Nasal cavity respiratory epithelium epithelial cell of viscerocranial mucosa (primary cell): ENCODE measurements at places on chromosomes 11 and 22. TPM values are rescaled to one million over a fixed set of nuclear protein-coding genes. Genes with fewer than 3 reads are reported as not detected.

The MS4A1 gene
- total RNA-seq = not detected in 2 replicates

The C11orf87 gene
- under 0.01 TPM in 1 of 2 replicates, not detected in the other for total RNA-seq

The AP2A2 gene
- 17.1 and 40.4 TPM in 2 replicates for total RNA-seq

The ZBTB16 gene
- under 0.01 and 2.6 TPM in 2 replicates for total RNA-seq

The SCN3B gene
- 0.34 and 0.57 TPM in 2 replicates for total RNA-seq

The PNPLA3 gene
- 2.7 and 3.5 TPM in 2 replicates for total RNA-seq

The RAB3IL1 gene
- 1.0 and 2.0 TPM in 2 replicates for total RNA-seq

The MMP11 gene
- 0.34 and 0.93 TPM in 2 replicates for total RNA-seq

The VWCE gene
- total RNA-seq = under 0.01 and 0.57 TPM in 2 replicates

The ZNRF3 gene
- 5.5 and 8.1 TPM in 2 replicates for total RNA-seq

The MRGPRF gene
- not detected in 2 replicates for total RNA-seq

The KLHDC7B gene
- 1.0 and 3.9 TPM in 2 replicates for total RNA-seq

The ANO5 gene
- 0.07 TPM in 1 of 2 replicates, not detected in the other for total RNA-seq

The FGF3 gene
- total RNA-seq = not detected in 2 replicates

The MYBPC3 gene
- not detected in 2 replicates for total RNA-seq

The GDPD4 gene
- total RNA-seq = not detected in 2 replicates

The ARHGAP42 gene
- total RNA-seq = 5.5 and 7.5 TPM in 2 replicates

The TCF20 gene
- total RNA-seq = 48.2 and 69.4 TPM in 2 replicates

The SHANK3 gene
- 1.4 and 6.3 TPM in 2 replicates for total RNA-seq

The OR52W1 gene
- total RNA-seq = not detected in 2 replicates

The RCOR2 gene
- 1.7 and 4.7 TPM in 2 replicates for total RNA-seq

The GAB2 gene
- total RNA-seq = 5.1 and 6.2 TPM in 2 replicates

The HTR3B gene
- not detected in 2 replicates for total RNA-seq

The ELF5 gene
- total RNA-seq = under 0.01 and 3.2 TPM in 2 replicates

The FOLH1 gene
- total RNA-seq = 0.34 and 0.50 TPM in 2 replicates

The PEX26 gene
- 12.6 and 23.6 TPM in 2 replicates for total RNA-seq

The TP53AIP1 gene
- 1.6 and 2.7 TPM in 2 replicates for total RNA-seq

The AQP11 gene
- total RNA-seq = 0.34 and 0.43 TPM in 2 replicates

The P2RY2 gene
- total RNA-seq = 3.8 and 30.9 TPM in 2 replicates

The MFRP gene
- not detected in 2 replicates for total RNA-seq

The CHST1 gene
- total RNA-seq = 0.14 and 1.7 TPM in 2 replicates

The C22orf15 gene
- not detected in 2 replicates for total RNA-seq

The DDI1 gene
- not detected in 2 replicates for total RNA-seq

The OR8A1 gene
- total RNA-seq = not detected in 2 replicates

The UBASH3B gene
- 11.6 and 17.2 TPM in 2 replicates for total RNA-seq

The MPZL3 gene
- total RNA-seq = 44.3 and 64.3 TPM in 2 replicates

The SMIM35 gene
- not detected in 2 replicates for total RNA-seq

The PATE2 gene
- total RNA-seq = not detected in 2 replicates

The MN1 gene
- 2.4 and 10.4 TPM in 2 replicates for total RNA-seq

The ZDHHC24 gene
- 7.2 and 11.7 TPM in 2 replicates for total RNA-seq

The LPXN gene
- 2.4 and 2.5 TPM in 2 replicates for total RNA-seq

The SPON1 gene
- not detected in 2 replicates for total RNA-seq

The SLC17A6 gene
- total RNA-seq = under 0.01 TPM in 1 of 2 replicates, not detected in the other

The TNKS1BP1 gene
- 110 and 231 TPM in 2 replicates for total RNA-seq

The TMPRSS6 gene
- total RNA-seq = not detected in 2 replicates
